ENCODE measurements at places on chromosomes 6 and 20. TPM values are rescaled to one million over a fixed set of nuclear protein-coding genes. Genes with fewer than 3 reads are reported as not detected.

ARMC12 gene
- total RNA-seq, result not detected

RALGAPB gene
- total RNA-seq, result 30.4 TPM

FAM50B gene
- total RNA-seq, result 11.8 TPM

PKHD1 gene
- total RNA-seq, result not detected

POLR1H gene
- 38.4 TPM for total RNA-seq

RPS6KA2 gene
- 39.9 TPM for total RNA-seq

COL9A3 gene
- total RNA-seq, result not detected

Data from mammary microvascular endothelial cell (primary cell).